ENCODE measurements at places on chromosomes 11 and 22.

- no peak for DNase-seq
Measured at GRCh38 chr11:36343436-36343835, 47.3 kb downstream of the PRR5L start.

- no peak for DNase-seq
Measured at GRCh38 chr11:78438298-78438975, 20.8 kb upstream of the GAB2 start.

DNA sequence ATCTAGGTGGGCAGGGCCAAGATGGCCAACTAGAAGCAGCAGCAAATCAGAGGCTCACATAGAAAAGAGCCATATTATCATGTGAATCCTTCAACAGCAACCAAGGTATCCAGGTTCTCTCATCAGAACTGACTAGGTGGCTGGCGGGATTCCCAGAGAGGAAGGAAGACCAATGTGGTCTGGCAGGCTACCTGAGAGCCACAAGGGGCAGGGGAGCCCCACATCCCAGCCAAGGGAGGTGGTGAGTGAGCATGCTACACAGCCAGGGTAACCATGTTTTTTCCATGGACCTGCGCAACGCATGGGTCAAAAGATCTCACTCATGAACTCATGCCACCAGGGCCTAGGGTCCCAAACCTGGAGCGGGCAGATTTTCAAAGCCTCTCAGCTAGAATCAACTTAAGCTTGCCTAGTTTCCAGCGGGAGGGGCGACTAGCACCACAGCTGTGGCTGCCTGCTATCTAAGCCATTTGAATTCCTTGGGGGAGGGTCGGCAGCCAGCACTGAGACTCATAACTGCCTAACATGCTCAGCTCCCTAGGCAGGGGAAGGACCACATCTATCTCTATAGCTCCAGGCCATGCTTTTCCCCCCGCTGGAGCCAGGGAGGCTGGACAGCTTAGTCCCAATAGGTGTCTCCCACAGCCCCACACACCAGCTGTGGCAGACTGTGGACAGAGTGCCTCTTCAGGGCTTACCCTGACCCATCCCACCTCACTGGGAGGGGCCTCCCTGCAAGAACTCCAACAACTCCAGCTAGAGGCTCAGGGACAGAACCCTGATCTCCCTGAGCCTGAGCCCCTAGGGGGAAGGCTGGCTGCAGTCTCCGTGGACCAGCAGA lies 28.7 kb upstream of the CASP12 start:
- no peak for DNase-seq

- no peak for DNase-seq
Measured at GRCh38 chr11:10655943-10656576, 37.5 kb downstream of the IRAG1 start.

DNA sequence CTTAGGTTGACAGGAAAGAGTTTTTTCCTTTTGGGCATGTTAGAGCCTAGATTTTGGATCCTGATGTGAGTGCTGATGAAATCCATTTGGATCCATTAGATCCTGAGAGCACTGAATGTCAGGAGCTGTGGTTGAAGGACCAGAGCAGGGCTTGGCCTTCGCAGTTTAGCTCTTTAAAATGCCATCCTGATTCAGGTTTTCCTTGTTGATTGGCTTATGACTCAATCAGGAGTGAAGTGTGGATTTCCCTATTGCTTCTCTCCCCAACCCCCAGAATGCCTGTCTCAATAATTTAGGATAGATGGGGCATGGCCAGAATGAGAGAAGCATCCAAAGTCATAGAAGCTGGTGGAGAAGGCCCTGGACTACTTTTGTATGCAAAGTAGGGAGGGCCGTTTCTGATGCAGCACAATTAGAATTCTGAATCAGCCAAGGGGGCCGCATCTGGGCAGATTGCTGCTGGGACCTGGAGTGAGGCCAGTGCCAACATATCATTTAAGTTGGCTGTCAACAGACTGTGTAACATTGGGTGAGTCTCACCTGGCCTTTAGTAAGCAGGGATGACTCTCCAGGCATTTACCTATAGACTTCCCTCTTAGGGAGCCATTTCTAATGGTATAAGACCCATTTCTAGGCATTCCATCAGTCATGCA lies 80.5 kb downstream of the TEAD1 start:
- no peak for DNase-seq

Data from urothelium cell line (cell line).